ENCODE measurements at places on chromosomes 5 and 9. TPM values are rescaled to one million over a fixed set of nuclear protein-coding genes. Genes with fewer than 3 reads are reported as not detected.

The ZBTB26 gene
- total RNA-seq = 10.2 TPM

DNA sequence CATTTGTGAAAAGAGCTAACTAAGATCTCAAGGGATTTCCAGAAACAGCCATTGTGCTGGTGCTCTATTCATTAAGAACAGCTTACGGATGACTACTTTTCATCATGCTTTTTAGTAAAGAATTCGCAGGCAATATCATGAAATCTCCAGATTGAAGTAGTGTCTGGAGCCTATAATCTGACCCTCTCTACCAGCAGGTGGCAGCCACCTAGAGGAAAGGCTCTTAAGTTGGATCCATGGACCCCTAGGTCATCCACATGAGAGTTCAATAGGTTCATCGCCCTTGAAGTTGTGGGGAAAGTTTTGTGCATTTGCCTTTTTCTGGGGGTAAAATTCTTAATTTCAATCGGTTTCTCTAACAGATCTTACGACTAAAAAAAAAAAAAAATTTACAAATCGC lies 82.3 kb downstream of the SLC1A3 start:
- no peak for DNase-seq

The PPP6C gene
- 54.2 TPM for total RNA-seq

The PTPRD gene
- total RNA-seq = not detected
